Left cardiac atrium (tissue), 4 donors: ENCODE measurements at places on chromosomes 6 and 20.
A peak's percentile ranks its signal among the peaks of the same experiment; 100 is the strongest.

- peak; percentile 77 for DNase-seq
Observed at GRCh38 chr6:139135578-139136545, 982 bp downstream of the HECA start.

GRCh38 chr20:1267161-1267560 is 1.1 kb downstream of the SNPH start:
- DNase-seq = no peak

DNA sequence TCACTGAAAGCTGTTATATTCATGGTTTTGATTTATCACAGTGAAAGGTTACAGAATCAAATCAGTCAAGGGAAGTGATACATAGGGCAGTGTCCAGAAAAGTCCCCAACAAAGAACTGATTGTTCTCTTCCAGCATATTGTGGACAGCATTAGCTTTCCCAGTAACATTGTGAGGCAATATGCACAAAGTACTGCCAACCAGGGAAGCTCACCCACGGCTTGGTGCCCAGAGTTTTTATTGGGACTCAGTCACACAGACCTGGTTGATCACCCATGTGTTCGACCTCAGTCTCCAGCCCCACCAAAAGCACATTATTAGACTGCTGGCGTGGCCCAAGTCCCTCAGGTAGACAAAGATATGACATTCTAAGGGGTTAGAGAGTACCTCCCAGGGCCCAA is 76.0 kb downstream of the LCA5 start:
- DNase-seq = no peak

- no peak for DNase-seq
Observed at GRCh38 chr6:156890627-156891314, 113.6 kb downstream of the ARID1B start.

DNA sequence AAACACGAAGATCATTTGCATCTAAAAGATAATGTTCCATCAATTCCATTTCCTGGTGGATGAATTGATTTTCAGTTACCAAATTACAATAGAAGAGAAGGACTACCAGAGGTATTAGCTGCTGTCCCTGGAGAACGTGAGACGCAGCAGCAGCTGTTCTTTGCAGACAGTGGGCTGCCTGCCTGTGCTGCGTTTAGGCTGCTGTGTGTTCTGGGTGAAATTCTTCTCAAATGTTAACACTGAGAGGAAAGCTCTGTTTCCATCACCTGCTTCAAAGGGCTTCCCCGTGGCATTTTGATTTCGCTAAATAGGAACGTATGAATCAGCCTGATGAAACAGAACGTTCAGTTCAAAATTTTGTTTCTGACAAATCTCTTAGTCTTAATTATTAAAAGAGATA is 362.2 kb downstream of the C6orf118 start:
- DNase-seq = no peak

GRCh38 chr6:101386982-101387381 is 6.5 kb upstream of the GRIK2 start:
- DNase-seq = no peak

- DNase-seq = no peak
Observed at GRCh38 chr6:14883921-14884320, 361.9 kb upstream of the JARID2 start.

GRCh38 chr6:31713991-31714684 is 1.0 kb upstream of the LY6G6D start:
- DNase-seq = no peak

DNA sequence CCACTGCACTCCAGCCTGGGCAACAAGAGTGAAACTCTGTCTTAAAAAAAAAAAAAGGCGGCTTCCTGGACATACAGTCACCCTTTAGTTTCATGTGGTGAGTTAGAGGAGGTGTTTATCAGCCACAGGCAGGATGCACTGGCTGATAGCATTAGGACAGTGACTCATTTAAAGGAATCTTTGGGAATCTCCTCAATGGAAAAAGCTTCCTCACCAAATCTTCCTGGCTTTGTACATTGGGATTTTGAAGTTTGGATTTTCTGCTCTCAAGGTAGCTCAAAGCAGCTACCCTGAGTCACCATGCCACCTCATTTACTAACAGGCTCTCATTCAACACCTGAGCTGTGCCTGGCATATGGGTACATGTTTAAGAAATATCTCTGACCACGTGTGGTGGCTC is 20.2 kb downstream of the PRPH2 start:
- DNase-seq = no peak

GRCh38 chr6:89045011-89045387 is 35.6 kb upstream of the PNRC1 start:
- DNase-seq = peak; percentile 63

DNA sequence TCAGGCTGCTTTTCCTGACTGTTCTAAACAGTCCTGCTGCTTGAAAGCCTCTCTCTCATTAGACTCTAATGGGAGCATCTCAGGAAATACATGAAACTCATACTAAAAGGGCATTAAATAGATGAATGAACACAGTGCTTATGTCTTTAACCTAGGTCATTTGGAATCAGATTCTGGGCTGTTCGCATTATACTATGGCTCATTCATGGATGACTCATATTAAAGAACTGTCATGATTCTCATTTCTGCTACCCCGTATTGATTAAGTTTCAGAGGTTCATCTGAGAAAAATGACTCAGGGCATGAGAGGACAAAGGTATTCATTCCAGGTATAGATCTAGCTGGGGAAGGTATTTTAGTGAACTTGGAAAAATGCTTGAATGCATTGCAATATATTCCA is 335.5 kb downstream of the GJA1 start:
- DNase-seq = no peak

DNA sequence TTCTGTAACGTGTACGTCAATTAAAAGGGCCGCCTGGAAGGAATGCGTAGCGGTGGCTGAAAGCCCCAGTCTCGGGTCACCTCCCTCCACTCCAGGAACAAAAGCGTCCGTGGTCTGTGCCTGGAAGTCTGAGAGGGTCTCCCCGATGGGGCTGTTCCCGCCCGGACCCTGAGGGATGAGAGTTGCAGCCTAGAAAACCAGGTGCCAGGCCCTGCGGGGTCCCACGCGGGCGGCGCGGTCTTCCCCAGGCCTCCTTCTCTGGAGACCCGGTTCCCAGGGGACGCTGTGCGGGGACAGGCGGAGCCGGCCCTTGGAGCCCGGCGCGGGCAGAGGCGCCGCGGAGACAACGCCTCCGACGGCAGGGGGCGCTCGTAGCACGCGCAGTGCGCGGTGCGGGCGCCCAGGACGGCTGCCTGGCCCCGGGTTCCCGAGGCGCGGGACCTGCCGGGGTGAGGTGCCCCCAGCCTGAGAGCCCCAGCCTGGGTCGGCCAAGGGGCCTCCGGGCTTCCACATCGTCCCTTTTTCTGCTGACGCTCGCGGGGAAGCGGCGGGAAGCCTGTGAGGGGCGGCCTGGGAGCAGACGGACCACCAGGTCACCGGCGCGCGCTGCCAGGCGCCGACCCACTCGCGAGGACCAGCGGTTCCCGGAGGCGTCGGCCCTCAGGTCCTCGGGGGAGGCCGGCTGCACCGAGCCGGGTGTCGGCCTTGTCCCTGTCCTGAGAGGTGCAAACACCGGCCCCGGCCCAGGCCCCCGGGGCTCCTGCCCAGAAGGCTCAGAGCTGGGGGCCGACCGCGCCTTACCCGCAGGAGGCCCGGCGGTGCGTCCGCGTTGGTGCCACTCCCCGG is 5.3 kb upstream of the FOXC1 start:
- DNase-seq = peak; percentile 83

DNA sequence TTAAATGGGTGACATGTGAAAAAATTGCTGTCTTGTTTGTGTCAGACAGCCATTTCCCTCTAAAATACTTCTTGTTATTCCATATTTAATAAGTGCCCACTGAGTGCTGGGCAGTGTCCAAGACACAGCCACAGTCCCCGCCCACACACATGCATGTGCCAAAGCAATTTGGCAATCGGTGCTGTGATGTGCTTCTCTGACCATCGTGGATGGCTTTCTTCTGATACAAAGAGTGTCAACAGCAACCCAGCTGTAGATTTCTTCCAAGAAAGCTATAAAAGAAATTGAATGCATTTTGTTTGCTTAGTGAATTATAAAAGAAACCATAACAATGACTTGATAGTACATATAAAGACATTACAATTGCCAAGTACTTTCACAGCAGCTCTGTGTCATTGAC is 140.5 kb upstream of the ATXN1 start:
- peak; percentile 66 for DNase-seq
